ENCODE measurements at places on chromosomes 4 and X.

- DNase-seq: no peak
Measured at GRCh38 chrX:134653835-134654234, 4.4 kb downstream of the PLAC1 start.

GRCh38 chr4:126850286-126850685 is 782.5 kb upstream of the INTU start:
- DNase-seq: no peak

- DNase-seq: no peak
Measured at GRCh38 chrX:120446498-120446897, 22.6 kb downstream of the LAMP2 start.

DNA sequence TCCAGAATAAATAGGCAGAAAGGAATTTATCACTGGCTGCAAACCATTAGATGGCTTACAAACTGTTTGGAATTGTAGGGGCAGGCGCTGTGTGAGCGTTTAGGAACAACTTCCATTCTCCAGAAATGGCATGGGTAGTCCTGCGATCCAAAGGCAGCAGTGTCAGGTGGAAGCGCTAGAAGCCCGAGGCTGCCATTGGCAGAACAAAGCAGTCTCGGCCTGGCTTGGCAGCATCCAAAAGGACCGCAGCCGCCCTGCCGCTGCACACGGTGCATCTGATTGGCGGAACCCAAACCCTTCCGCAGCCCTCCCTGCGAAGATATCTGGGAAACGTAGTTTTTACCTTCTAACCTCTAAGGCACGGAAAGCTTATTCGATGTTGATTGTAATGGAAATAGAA is 23.6 kb upstream of the YTHDC1 start:
- DNase-seq: no peak

- DNase-seq: no peak
Measured at GRCh38 chr4:119266153-119266552, 53.6 kb downstream of the USP53 start.

DNA sequence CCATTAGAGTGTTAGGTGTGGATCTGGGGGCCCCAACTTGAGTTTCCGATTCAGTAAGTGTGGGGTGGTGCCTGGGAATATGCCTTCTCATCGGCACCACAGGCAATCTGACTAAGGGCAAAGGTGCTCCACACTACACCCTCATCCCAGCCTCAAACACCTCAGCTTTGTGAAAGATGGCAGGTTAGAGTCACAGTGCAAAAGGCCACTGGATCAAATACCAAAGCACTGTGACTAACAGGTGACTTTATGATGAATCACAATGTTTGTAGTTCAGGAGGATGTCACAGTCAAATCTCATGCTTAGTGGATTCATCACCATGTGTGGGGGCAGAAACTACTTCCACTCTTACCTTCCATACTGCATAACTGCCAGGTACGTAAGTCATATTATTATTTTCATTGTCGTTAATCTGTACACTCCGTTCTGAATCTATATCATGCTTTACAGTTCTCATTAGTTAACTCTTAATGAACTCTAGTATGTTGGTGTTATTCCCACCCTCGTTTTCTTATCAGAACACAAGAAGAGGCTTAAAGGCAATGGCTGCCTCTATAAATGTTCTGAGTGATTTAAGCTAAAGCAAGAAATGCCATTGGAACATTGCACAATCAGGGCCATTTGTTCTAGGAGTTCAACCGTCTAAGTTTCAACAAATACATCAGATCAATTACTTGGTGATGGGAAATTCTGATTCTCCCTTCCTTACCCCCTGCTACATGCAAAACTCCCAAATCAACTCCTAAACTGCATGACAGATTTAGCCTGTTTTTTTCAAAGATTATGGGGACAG is 50.2 kb downstream of the PRKG2 start:
- DNase-seq: no peak

GRCh38 chr4:144504883-144505282 is 141.1 kb upstream of the HHIP start:
- DNase-seq: no peak

GRCh38 chr4:107468156-107468555 is 251.9 kb downstream of the PAPSS1 start:
- no peak for DNase-seq

DNA sequence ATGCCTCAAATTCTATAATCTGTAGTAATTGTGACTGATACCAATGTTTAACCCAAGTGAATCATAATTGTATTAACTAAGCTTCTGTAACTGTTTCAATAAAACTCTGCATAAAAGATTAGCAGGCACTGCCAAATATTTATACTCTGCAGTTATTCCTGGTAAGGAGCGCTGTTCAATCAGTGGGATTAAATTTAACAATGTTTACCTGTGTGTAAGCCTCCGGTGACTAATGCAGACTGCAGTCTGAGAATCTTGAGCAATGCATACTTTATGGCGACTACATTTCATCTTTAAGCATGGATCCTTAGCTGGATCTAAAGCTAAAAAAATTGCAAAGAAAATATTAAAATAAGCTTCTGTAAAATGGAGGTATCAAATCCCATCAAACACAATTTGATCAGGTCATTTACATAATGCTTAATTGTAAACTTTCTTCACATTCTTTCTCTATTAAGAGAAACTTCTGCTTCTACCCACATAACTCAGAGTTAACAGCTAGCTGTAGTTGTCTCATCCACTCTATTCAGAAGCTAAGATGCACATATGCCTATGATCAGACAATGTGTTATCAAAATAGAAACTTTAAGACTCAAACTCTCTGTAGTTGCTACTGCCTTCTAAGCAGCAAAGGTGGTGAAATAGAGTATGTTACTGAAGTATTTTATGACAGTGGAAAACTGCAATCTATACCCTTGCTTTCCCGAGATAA is 234.0 kb downstream of the SPOCK3 start:
- DNase-seq: no peak
